Ecto neural progenitor cell (in vitro differentiated cells): ENCODE measurements at places on chromosomes 13 and 19.

- no peak for DNase-seq
Measured at GRCh38 chr13:114025405-114025713, 51.5 kb upstream of the C13orf46 start.

DNA sequence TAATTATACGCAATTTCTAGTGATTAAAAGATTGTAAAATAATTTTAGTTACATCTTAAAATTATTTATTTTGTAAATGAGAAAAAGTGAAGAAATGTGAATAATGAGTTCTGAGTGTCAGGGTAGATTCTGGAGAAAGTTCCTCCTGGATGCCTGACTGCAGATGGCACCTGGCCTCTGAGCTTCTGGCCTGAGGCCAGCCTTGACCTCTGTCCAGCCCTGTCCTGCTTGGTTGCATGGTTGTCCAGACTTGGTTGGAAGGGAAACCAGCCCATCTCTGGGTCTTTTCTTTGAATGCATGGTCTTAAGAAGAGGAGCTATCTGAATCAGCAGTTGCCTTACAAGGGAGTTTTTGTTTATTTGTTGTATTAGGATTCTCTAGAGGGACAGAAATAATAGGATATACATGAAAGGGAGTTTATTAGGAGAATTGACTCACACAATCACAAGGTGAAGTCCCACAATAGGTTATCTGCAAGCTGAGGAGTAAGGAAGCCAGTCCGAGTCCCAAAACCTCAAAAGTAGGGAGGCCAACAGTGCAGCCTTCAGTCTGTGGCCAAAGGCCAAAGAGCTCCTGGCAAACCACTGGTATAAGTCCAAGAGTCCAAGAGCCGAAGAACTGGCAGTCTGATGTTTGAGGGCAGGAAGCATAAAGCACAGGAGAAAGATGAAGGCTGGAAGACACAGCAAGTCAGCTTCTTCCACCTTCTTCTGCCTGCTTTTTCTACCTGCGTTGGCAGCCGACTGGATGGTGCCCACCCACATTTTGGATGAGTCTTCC lies 385.8 kb downstream of the ZNF536 start:
- DNase-seq = peak; percentile 17

- DNase-seq = no peak
Measured at GRCh38 chr19:13120817-13121216, 2.8 kb downstream of the NACC1 start.

GRCh38 chr13:28173793-28174192 lies 35.4 kb downstream of the PAN3 start:
- DNase-seq = no peak

- no peak for DNase-seq
Measured at GRCh38 chr13:90605664-90606063, 741.8 kb upstream of the MIR17HG start.

DNA sequence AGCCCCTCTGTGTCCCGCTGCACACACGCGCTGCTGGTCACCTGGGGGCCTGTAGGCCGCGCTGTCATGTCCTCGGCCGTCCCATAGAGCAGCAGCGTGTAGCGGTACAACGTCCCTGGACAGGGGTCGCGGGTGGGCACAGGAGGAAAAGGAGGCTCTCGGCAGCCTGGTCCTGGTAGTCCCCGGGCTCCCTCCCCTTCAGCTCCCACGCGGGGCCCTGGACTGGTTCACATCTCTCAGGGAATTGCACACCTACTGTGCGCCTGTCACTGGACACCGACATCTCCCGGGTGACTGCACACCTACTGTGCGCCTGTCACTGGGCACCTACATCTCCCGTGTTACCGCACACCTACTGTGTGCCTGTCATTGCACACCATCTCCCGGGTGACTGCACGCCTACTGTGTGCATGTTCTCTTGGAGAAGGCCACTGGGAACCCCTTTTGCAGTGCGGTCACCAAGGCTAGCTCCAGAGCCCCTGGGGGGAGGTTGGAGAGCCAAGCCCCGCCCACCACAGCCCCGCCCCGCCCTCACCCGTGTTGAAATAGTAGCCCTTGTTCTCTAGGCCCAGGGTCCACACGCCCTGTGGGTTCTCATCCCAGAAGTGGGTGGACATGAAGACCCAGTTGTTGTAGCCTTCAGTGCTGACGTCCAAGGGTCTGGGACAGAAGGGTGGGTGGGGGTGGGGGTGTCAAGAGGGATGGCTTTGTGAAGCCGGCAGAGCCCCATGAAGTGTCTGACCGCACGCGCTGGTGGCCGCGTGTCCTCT lies 3.5 kb upstream of the C19orf25 start:
- DNase-seq = no peak

DNA sequence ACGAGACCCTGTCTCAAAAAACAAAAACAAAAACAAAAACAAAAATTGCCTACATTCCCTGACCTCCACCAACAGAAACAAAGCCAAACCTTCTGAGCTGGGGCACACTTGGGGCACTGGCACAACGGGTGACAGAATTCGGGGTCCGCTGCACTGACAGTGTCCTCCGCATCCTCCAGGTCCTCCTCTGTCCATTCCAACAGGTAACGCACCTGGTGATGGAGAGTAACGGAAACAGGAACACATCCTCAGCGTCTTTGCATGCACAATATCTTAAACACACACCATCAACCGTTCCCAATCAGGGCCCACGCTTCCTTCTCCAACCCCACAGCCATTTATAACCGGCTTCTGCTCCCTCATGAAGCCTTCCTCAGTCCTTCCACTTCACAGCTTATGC lies 34.6 kb downstream of the PDCD5 start:
- DNase-seq = no peak
